ENCODE measurements at places on chromosomes 16 and 17.

DNA sequence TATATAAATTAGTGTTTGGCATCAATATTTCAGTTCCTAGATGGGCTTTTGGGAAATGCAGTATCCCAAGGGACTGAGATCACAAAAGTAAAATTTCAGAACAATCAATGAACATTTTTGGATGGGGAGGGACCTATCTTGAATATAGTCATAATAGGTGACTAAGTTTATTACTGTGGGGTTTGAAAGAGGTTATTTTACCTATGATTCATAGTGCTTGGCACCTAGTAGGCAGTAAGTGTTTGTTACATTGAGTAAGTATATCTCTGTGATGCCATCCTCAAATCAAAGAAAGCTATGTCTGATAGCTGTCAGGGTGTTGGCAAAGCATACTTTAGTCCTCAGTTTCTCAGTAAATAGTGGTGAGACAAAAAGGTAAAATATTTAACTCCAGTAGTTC, 36.9 kb downstream of the ZNF207 start:
- no peak for DNase-seq

GRCh38 chr16:3740934-3741333, 23.6 kb upstream of the TRAP1 start:
- no peak for DNase-seq

DNA sequence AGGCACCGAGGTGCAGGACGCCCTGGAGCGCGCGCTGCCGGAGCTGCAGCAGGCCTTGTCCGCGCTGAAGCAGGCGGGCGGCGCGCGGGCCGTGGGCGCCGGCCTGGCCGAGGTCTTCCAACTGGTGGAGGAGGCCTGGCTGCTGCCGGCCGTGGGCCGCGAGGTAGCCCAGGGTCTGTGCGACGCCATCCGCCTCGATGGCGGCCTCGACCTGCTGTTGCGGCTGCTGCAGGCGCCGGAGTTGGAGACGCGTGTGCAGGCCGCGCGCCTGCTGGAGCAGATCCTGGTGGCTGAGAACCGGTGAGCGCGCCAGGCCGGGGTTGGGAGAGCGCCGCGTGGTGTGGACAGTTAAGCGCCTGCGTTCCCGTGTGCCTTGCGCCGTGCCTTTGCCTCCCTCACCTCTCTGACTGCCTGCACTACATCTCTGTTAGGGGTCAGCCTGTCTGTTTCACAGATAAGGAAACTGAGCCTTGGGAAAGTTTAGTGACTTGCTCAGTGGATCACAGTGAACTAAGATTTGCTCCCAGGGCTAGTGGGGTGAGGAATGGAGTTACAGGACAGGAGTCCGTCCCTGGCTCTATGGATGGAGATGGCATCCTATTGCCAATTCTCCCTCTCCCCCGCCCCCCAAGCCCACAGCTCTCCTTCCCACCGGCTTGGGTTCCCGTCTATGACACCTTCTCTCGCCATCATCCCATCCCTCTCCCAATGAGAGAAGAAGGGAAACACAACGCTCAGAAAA, 880 bp downstream of the SARM1 start:
- no peak for DNase-seq

DNA sequence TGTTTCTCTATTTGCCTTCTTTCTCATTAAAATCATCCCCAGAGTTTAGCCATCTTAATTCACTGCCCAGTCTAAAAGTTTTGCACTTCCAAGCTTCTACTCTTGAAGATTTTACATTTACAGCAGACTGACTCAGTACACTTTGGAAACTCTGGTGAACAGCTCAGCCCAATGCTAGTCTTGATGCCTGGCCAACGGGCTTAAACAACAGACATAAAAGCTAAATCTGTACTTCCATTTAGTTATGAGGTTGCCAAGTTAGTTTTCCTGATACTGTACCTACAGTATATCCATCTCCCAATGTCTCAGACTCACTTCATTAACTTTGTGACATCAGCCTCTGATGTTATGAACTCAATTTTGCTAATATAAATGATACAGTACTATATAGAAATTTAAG, 891.8 kb upstream of the SOX9 start:
- no peak for DNase-seq

- no peak for DNase-seq
Observed at GRCh38 chr16:73794994-73795393, 501.6 kb upstream of the PSMD7 start.

DNA sequence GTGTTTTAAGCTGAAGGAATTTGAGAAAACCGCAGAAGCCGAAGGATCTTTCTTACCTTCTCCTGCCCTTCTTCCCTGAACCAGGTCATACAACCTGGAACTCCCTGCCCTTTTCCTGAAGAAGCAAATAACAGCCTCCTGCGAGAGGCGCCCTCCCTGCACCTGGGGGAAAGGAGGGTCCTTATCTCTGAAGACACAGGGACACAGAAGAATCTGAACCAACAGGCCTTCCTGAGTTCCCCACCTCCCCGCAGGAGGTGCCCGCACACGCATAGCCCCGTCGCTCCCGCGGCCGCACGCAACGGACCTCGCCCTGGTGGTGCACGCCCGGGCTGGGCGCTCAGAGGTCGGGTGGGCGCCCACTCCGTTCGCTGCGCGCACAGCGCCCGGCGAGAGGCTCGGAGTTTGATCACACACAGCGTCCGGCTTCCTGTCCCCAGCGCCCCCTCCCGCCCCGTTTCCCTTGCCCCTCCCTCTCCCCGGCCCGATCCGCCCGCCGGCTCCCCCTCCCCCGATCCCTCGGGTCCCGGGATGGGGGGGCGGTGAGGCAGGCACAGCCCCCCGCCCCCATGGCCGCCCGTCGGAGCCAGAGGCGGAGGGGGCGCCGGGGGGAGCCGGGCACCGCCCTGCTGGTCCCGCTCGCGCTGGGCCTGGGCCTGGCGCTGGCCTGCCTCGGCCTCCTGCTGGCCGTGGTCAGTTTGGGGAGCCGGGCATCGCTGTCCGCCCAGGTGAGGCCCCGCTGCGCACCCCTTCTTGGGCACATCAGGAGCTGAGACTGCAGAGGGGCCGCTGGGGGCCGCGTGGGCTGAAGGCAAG, at the start of gene TNFSF12:
TNFSF12 (plus strand) TSS at position 474 of the 816 bp plus-strand sequence; CDS start at position 570, 96 bp downstream.
- DNase-seq, result peak; percentile 36

DNA sequence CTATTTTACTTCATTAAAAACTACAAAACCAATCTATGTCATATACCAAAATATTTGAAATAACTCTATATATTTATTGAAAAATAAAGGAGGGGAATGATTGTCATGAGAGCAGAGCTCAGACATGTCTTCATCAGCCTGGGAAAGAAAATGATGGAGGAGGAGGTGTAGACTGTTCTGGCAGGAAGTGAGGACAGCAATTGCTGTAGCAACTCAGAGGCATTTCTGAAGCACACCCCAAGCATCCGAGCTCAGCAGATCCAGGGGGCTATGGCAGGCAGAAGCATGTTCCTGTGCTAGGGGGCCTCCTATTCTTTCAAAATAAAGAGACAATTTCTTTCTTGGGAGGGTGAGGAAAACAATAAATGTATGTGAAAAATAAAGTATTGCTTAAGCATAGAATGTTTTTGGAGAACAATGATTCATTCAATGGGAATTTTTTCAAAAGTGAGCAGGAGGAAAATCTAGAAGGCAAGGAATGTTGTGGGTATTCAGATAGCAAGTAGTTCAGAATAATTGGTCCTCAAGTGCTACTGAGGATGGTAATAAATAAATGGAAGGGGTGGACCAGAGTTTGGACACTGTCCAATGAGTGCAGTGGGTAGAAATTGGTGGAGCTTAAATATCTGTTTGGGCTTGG, 383.4 kb downstream of the CDH11 start:
- DNase-seq, result no peak

DNA sequence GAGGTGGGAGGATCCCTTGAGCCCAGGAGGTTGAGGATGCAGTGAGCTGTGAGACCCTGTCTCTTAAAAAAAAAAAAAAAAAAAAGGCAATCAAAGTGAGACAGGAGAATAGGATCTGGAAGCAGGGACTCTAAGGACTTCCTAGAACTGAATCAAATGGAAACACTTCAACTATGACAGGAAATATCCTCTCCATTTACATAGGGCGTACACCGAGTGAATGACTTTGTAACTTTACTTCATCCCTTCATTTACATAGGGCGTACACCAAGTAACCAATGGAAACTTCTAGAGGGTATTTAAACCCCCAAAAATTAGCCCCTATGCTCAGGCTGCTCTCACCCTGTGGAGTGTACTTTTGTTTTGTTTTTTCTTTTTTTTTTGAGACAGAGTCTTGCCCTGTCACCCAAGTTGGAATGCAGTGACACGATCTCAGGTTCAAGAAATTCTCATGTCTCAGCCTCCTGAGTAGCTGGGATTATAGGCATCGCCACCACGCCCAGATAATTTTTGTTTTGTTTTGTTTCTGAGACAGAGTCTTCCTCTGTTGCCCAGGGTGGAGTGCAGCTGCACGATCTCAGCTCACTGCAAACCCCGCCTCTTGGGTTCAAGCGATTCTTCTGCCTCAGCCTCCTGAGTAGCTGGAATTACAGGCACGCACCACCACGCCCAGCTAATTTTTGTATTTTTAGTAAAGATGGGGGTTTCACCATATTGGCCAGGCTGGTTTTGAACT, 9.6 kb upstream of the PRPSAP1 start:
- no peak for DNase-seq
